Ovary (tissue), 10 donors: ENCODE measurements at places on chromosomes 12 and 14. TPM values are rescaled to one million over a fixed set of nuclear protein-coding genes. Genes with fewer than 3 reads are reported as not detected.

The RPL36AL gene
- 222 TPM for total RNA-seq

The CD163 gene
- 56.3 TPM for total RNA-seq

The KIF26A gene
- total RNA-seq: 5.8 TPM

GRCh38 chr14:71290301-71290700 is 383.0 kb downstream of the PCNX1 start:
- DNase-seq: no peak

DNA sequence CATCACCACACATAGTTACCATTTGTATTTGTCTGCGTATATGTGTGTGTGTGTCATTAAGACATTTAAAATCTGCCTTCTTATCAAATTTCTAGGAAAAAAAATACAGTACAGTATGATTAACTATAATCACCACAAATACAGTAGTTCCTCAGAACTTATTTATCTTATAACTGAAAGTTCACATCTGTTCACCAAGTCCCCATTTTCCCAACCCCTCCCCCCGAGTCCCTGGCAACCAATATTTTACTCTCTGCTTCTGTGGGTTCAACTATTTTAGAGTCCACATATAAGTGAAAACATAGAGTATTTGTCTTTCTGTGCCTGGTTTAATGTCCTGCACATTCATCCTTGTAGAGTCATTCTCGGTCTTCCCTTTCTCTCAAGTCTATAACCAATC is 12.3 kb downstream of the CAPS2 start:
- no peak for DNase-seq

GRCh38 chr12:30796313-30796780 is 41.6 kb upstream of the CAPRIN2 start:
- DNase-seq: peak; percentile 48
